Mucosa of descending colon (tissue), 3 donors: ENCODE measurements at places on chromosomes 2 and 18. TPM values are rescaled to one million over a fixed set of nuclear protein-coding genes. Genes with fewer than 3 reads are reported as not detected.

DNA sequence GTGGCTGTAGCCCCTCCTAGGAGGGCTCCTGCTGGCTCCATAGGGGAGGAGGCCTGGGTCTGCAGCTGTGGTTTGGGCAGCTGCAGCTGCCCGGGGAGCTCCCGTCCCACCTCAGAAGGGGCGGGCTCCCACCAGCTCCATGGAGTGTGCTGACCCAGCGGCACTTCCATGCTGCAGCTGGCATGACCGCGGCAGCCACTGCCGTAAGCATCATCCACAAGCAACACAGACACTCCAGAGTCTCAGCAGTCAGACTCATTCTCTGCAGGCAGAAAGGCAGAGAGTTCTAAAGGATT lies 660.1 kb upstream of the RAB6C start:
- DNase-seq: no peak

DNA sequence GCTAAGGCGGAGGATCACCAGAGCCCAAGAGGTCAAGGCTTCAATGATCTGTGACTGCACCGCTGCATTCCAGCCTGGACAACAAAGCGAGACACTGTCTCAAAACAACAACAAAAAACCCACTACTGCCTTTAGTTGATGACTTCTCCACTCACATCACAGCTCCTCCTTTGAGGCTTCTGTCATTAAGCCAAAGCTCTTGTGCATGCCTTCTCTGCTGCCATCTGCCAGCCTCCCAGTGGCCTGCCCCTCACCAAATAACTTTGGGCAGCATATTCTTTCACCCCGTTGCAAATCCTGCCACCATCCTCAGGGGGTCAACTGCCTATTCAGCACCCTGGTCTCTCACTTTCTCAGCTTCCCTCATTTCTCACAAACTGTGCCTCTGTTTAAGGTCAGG lies 27.5 kb downstream of the OSBPL1A start:
- no peak for DNase-seq

The ANKRD39 gene
- total RNA-seq: 14.1 TPM

The KATNAL2 gene
- total RNA-seq: 5.7 TPM

The KCNE4 gene
- total RNA-seq: 2.0 TPM

GRCh38 chr2:144083211-144083610 lies 436.7 kb downstream of the ZEB2 start:
- no peak for DNase-seq

GRCh38 chr2:12141618-12142258 lies 395.3 kb downstream of the LPIN1 start:
- no peak for DNase-seq

The GCG gene
- total RNA-seq: 43.9 TPM

- no peak for DNase-seq
These were observed 380.0 kb downstream of the METTL4 start for GRCh38 chr18:2191180-2191790.

GRCh38 chr2:195857132-195857531 lies 200.1 kb downstream of the SLC39A10 start:
- DNase-seq: no peak

The SKOR2 gene
- not detected for total RNA-seq

DNA sequence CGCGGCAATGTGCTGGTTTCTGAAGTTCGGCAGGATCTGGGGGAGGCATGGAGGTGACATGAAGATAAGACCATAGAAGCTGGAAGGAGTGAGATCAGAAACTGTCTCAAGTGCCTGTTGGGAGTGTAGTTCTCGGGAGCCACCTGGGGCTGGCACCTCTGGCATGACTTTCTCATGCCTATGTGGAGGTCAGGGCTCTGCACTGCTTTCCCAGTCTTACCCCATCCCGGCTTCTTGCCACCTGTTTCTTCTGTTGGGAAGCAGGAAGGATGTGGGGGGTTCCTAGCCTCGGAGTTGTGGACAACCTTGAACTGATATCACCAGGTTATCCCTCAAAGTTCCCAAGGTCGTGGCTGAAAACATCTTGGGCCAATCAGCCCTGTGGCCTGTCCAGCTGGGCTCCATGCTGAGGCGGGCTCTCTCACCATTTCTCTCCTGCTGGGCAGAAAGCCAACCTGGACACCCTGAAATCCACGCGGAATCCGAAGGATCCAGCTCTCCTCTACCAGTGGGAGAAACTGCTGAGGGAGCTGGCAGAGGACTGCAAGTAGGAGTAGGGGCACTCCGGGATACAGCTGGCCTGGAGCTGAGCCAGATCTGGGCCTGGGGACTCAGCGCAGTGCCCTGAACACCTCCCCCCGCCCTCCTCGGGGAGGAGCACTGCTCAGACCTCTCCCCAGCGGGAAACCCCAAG lies 42.5 kb downstream of the FER1L5 start:
- DNase-seq: no peak

DNA sequence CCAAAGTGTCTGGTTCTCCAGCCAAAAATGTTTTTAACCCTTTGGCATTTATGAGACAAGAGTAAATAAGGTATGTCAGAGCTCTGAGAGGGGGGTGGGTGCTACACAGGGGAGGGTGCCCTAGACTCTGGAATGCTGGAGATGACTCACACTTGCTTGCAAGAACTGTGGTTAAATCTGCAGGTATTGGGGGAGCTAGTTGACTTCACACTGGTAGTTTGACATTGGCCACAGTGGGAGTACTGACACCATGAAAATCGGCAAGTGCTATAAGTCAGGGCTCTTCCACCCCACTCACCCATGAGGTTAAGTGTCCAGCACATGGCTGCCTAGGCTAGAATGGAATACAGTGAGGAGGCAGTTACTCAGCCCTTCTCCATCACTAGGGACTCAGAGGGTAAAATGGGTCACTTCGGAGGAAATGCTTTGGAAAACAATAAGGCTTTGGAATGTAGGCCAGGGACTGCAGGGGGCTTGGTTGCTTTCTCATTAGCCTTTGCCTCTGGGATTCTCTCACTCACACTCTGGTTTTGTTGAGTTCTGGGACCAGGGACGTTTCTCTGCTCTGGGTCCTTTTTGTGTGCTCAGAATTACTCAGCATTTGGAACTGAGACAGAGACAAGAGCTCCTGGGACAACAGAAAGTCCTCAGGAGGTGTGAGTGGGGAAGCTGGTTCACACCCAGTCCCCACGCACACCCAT lies 91.6 kb downstream of the ACKR3 start:
- DNase-seq: no peak

DNA sequence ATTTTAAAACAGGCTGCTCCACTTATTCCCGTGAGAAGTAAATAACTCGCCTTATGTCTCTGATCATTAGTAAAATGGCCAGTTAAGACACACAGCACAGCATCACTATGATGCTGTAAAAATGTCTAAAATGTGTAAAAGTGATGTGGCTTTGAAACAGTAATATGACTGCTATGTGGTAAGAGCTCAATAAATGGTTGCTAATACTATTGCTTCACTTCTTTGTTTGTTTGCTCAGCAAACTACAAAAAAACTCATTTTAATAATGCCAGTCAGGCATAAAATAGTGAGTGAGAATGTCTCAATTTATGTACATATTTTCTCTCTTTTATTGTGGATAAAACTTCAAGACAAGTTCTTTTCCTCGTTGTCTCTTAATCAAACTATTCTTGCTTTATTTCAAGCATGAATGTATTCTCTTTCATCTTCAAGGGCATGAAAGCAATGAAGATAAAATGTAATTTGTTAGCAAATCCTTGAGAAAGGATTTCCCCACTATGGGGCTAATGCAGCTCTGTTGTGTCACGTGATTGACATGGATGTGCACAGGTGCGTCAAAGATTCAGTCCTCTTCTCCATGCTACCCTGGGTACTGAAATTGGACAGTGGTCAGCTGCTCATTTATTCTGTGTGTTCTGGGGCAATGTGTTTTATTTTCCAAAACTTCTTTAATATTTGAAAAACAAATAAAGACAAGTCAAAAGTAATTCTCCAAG lies 387.2 kb downstream of the TRIB2 start:
- no peak for DNase-seq

The PDE1A gene
- total RNA-seq: 1.1 TPM

The ADGRF3 gene
- 0.13 TPM for total RNA-seq

The LYPD1 gene
- 1.8 TPM for total RNA-seq

DNA sequence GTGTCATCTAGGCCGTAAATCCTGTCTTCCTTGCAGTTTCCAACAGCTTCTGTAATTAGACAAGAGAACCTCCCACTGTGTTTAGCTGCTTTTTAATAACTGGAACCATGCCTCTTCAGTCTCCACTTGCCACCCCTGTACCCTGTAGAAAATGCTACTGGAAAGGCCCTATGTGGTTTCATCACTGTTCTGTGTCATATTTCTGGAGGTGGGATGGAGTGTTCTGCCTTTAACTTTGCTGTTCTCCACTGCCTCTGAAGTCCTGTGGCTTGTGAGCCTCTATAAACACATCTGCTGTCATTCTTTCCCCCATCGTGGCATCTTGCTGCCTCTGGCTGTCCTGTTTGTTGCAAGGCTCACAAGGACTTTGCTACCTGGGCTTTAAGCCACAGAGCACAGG lies 17.9 kb downstream of the MGAT5 start:
- DNase-seq: no peak

The EMILIN1 gene
- 256 TPM for total RNA-seq

DNA sequence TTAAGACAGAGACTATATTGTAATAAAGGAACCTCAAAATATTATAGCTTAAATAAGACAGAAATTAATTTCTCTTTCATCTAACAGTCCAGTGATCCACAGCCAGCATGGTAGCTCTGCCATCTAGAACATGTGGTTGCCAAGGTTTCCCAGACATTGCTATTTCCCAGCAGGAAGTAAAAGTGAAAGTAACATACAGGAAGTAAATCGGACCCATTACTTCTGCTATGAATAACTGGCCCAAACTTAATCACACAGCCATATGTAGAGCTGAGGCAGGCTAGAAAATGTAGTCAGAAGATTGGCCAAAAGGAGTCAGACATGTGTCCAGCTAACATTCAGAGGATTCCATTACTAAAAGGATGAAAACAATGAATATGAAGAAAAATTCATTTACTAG lies 71.0 kb downstream of the NOL4 start:
- DNase-seq: no peak

The WNT10A gene
- 0.22 TPM for total RNA-seq

DNA sequence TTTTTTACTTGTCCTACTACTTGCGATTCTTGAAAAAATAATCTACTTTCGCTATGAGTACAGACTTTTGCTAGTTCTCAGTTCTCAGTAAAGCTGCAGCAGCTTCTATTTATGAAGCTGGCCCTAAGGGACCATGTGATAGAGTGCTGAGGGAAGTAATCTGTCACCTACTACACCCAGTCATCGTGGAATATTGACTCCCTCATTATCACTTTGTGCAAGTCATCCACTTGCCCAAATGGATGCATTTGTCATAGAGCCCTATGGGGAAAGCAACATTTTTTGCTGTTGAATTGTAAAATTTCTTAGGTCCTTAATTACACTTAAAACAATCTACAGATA lies 1919.8 kb downstream of the SUCLG1 start:
- no peak for DNase-seq

GRCh38 chr2:74142340-74142739 lies 5.4 kb downstream of the BOLA3 start:
- no peak for DNase-seq

GRCh38 chr2:216222650-216223352 lies 113.7 kb downstream of the XRCC5 start:
- DNase-seq: no peak

DNA sequence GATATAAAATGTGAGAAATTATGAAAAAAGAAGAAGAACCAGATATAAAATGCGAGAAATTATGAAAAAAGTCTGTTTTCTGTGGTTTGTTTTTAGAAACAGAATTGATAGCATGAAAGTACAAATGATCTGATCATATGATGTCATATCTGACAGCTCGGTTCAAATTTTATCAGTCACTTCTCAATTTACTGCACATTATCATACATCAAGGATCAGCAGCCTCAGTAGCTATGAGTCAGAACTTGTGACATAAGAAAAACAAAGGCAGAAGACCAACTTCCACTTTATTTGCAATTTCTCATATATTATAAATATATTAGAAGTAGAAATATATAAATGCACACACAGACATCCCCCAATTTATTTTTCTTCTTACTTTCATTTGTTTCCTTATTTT lies 634.0 kb downstream of the LRP1B start:
- no peak for DNase-seq

The KCNF1 gene
- 0.32 TPM for total RNA-seq

- DNase-seq: no peak
These were observed 255.8 kb downstream of the PDE11A start for GRCh38 chr2:177816766-177817165.

- DNase-seq: no peak
These were observed 42.3 kb downstream of the GATA6 start for GRCh38 chr18:22211657-22212056.

- no peak for DNase-seq
These were observed 274.8 kb downstream of the SPAG16 start for GRCh38 chr2:213559053-213559452.

The FAM228A gene
- total RNA-seq: not detected

- no peak for DNase-seq
These were observed 784.1 kb upstream of the FANCL start for GRCh38 chr2:59025157-59025757.

The TBR1 gene
- not detected for total RNA-seq

- DNase-seq: no peak
These were observed 57.0 kb downstream of the BCL11A start for GRCh38 chr2:60496475-60496874.

The NT5C1B gene
- not detected for total RNA-seq

The TMEM178A gene
- total RNA-seq: 3.9 TPM

The CD8B2 gene
- 0.16 TPM for total RNA-seq

The C2orf78 gene
- not detected for total RNA-seq

- no peak for DNase-seq
These were observed 60.0 kb upstream of the PXDN start for GRCh38 chr2:1804351-1804771.

The SPC25 gene
- 2.5 TPM for total RNA-seq

GRCh38 chr2:158618891-158619490 lies 162.2 kb downstream of the PKP4 start:
- no peak for DNase-seq

DNA sequence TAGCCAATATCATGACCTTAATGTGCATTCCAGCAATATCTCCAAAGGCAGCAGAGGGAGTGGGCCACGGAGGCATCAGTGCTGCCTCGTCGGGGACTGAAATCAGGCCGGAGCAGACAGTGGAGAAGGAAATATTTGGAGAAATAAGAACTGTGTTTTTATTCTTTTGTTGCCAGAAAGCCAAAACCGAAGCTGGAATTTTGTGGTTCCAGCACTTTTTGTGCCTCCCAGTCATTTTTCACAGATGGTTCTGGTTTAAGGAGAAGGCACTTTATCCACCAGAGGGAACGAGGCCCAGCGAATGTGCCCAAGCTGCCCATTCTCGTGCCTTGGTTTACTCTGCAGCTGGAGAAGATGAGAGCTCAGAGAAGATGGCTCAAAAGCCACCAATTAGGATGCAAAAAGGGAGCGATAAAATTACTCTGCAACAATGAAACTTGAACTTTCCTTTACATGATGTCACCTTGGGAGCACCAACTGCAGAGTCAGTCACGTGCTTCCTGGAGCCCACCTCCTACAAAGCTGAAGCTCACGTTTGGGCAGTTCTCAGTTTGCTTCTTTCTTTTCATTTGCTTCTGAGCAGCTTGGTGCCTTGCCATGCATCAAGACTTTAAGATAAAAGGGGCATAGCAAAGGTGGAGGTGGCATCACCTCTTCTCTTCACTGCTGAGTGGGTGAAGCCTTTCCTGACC lies 288.7 kb downstream of the LPIN1 start:
- DNase-seq: no peak
